ENCODE measurements at places on chromosomes 16 and 17.

DNA sequence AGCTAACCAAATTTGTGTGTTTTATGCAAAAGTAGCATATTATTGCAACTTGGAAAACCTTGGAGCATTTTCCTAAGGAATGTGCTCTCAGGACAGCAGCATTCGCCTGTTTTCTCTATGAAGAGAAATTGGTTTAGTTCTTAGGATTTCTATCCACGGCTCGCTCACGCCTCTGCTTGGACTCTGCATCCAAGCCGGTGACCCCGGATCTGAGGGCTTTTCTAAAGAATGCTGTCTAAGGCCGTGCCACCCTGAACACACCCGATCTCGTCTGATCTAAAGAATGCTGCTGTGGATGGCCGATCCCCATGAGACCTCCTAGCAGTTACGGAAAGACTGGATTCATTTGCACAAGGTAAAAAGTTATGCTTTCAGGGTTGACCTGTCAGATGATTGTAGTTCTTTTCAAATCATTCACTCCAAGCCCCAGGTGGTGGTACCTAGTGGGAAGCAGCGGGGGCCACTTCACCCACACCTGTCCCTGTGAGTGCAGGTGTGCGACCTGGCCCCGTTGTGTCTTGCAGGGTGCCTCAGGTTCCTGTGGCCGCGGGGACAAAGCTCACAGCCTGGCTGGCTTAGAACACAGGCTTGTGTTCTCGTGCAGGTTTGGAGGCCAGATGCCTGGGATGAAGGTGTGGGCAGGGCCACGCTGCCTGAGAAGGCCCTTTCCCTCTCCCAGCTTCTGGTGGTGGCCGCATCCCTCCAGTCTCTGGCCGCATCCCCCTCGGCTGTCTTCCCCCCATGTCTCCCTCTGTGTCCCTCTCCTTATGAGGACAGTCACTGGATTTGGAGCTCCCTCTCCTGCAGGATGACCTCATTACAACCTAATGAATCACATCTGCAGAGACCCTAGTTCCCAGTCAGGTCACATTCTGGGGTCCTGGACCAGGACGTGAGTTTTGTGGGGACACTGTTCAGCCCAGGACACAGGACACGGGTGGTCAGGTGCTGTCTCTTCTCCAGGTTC, 71.1 kb downstream of the BANP start:
- DNase-seq, result no peak

- DNase-seq, result no peak
Observed at GRCh38 chr17:78488867-78489634, 88.1 kb downstream of the DNAH17 start.

DNA sequence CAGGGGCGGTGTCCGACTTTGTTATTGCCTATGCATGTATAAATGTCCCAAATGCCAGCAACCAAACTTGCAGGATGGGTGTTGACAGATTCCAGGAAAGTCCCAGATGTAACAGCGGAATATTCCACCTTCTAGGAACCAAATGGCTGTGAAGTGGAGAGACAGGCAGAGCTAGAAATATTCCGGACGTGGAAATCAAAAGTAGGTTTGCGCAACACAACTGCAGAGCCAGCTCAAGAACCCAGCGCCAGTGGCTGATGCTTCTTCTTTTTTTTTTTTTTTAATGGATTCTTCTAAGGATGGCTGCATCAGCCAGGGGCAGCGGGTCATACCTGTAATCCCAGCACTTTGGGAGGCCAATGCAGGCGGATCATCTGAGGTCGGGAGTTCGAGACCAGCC, 601.7 kb downstream of the MAF start:
- no peak for DNase-seq

DNA sequence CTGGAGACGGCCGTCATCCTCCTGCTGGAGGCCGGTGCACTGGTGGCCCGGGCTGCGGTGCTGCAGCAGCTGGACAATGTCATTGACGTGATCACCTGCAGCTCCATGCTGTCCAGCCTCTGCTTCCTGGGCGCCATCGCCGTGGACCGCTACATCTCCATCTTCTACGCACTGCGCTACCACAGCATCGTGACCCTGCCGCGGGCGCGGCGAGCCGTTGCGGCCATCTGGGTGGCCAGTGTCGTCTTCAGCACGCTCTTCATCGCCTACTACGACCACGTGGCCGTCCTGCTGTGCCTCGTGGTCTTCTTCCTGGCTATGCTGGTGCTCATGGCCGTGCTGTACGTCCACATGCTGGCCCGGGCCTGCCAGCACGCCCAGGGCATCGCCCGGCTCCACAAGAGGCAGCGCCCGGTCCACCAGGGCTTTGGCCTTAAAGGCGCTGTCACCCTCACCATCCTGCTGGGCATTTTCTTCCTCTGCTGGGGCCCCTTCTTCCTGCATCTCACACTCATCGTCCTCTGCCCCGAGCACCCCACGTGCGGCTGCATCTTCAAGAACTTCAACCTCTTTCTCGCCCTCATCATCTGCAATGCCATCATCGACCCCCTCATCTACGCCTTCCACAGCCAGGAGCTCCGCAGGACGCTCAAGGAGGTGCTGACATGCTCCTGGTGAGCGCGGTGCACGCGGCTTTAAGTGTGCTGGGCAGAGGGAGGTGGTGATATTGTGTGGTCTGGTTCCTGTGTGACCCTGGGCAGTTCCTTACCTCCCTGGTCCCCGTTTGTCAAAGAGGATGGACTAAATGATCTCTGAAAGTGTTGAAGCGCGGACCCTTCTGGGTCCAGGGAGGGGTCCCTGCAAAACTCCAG, 1.1 kb downstream of the MC1R start:
- no peak for DNase-seq

DNA sequence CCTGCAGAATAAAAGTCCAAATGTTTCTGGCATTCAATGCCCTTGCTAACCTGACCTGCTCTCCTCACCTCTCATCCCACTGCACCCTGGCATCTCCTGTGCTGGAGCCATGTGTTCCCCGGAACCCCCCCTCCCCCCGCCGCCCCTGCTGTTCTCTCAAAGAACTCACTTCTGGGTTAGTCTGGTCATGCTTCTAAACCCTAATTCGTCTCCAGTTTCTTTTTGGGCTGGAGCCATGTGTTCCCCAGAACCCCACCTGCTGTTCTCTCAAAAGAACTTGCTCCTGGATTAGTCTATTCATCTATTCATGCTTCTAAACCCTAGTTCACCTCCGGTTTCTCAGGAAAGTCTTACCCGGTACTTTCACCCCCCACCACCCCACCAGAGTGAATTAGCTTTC, 808 bp upstream of the ALOX15 start:
- DNase-seq, result no peak

- no peak for DNase-seq
Observed at GRCh38 chr16:69057400-69058378, 47.8 kb upstream of the HAS3 start.

Measured in progenitor cell of endocrine pancreas (in vitro differentiated cells).